ENCODE measurements at places on chromosomes 11 and 22. TPM values are rescaled to one million over a fixed set of nuclear protein-coding genes. Genes with fewer than 3 reads are reported as not detected.
A peak's percentile ranks its signal among the peaks of the same experiment; 100 is the strongest.

DNA sequence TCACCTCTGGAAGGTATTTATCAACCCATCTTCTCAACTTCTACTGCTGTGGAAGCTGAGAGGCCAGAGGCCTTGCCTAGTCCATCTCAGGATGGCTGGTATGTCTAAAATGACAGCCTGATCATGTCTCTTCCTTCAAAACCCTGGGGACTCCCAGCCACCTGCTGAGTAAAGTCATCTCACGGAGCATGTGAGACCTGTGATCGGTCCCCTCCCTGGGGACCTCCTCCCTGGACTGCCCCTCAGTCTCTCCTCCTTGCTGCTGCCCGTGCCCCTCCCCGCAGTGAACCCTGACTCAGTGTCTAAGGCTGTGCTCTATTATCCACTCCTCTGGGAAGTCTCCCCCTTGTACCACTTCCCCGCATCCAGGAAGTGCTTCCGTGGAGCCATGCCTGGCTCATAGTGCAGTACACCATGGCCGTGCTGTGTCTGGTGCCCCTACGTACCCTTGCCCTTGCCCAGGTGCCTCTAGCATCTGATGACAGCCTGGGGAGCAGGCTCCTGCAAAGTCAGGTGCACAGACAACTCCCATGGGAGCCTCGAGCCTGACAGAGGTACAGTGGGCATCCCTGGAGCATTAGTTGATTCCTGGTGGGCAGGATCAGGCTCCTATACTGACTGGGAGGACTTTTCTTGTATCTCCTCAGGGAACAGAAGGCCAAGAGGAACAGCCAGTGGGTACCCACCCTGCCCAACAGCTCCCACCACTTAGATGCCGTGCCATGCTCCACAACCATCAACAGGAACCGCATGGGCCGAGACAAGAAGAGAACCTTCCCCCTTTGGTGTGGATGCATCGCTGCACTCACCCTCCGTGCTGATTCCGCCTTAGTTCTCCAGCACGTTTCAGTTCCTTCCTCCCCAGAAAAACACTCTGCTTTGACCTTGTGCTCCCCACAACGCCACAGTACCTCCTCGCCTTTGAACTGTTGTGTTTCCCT, 13.8 kb downstream of the SMARCB1 start:
- no peak for DNase-seq

The PKDREJ gene
- not detected for total RNA-seq

The TMEM151A gene
- 0.26 TPM for total RNA-seq

The SLCO2B1 gene
- total RNA-seq: not detected

DNA sequence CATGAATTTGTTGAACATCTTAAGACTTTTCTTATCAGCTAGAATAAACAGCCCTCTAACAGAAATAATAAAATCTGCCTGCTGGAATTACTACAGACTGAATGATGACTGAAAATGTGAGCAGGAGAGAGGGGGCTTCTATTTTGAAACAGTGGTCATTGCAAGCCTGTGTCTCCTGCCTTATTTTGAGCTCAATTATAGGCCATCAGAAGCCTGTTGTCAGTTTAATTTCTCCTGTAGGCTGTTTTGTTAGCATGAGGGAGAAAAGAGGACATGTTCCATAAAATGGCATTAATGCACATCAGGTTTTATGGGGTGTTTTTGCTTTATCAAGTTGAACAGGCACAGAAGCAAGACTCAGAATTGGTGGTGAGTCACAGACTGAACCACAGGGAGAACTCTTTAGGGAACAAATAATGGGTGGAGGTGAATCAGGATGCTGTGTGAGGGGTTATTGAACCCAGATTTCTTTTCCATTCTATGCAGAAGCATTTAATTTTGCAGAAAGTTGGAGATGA, 129.1 kb downstream of the PARVA start:
- DNase-seq: peak; percentile 25

GRCh38 chr11:76844511-76844910, 16.2 kb upstream of the ACER3 start:
- DNase-seq: no peak

DNA sequence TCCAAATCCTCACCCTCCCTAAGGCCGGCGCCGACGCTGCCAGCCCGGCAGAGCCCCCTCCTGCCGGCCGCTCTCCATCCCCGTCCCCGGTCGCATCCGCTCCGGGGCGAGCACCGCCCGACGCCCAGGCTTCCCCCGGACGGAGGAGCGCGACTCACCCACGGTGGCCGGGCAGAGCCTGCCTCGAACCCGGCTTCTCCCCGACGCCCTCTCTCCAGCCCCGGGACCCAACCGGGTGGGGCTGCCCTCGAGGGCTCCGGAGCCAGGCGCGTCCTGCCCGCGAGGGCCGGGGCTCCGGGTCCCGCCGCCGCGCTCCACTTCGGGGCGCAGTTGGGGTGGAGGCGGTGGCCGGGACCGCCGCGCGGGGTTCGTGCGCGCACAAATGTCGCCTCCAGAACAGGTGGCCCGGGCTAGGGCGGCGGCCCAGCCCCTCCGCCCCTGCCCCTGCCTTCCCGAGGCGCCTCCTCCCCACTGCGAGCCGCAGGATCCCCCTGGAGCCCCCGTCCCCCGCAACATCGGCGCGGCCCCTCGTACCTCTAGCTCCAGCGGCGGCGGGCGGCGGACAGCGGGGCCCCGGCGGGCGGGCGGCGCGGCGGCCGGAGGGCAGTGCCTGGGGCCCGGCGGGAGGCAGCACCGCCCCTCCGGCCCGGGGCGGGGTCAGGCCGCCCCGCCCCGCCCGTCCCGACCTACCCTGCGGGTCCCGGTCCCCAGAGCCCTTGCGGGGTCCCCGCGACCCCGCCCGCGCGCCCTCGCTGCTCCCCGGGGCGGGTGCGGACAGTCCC, at the start of gene A4GALT:
A4GALT (minus strand) TSS at position 608 of the 782 bp plus-strand sequence. CDS start 26,919 bp downstream, outside the sequence.
- no peak for DNase-seq

DNA sequence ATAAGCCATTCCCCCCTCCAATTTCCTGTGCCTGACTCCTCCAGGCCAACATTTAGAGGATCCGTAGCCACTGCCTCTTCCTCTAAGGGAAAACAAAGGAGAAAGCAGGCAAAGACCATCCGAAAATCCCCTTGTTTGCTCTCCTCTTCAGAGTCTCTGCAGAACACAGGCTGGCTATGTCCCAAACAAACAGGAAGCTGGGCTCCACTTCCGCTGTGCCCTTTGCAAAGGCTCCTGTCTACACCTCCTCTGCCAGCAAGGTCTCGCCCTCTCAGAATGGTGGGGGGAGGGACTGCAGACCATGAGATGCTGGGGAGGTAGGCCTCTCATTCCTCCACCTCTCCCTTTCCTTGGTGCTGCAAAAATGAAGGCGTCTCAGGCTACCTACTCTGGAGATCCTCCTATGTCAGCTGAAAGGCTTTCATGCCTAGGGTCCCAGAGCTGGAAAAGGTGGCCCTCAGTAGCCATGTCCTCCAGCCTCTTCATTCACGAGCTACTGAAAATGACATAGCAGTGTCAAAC, 596.2 kb downstream of the BUD13 start:
- no peak for DNase-seq

- peak; percentile 77 for DNase-seq
These were observed 5.8 kb upstream of the SLC43A3 start for GRCh38 chr11:57432714-57433163.

The NRGN gene
- total RNA-seq: not detected

GRCh38 chr11:44709966-44710365, 16.8 kb upstream of the TSPAN18 start:
- DNase-seq: no peak

DNA sequence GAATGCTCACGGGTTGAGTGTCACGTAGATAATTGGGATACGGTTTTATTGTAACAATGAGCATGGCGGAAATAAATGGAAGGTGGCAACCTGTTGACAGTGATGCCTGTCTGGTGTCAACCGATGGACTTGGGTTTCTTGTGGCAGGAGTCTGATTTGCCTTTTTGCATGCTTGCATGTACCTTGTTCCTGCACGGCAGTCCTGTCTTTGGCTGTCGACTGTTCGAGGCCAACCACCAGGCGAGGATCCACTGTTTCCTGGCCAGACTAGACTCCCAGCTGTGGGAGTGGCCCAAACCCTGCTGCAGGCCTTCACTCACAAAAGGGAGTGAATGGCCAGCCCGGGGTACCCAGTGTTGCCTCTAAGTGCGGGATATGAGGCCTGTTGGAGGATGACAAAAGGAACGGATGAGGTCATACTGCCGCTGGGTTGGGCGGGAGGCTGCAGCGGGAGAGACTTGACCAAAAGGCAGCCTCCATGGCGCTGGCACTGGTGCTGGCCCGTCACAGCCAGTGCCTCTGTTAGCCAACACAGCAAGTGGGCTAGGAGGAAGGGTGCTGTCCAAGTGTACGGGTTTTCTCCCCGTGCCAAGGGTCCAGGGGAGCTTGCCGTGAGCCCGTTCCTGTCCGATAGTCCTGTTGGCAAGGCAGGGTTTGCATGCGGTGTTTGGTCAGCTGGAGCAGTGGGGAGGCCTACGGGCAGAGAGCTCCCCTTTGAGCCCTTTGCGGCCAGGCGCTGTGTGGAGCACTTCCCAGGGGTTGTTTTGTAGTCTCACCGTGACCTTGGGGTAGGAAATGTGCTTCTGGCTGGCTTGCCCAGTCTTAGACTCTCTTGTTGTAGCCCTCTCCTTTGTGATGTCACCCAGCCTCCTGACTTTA, 974 bp downstream of the DGCR8 start:
- DNase-seq: peak; percentile 64

The INPP5J gene
- total RNA-seq: 0.50 TPM

DNA sequence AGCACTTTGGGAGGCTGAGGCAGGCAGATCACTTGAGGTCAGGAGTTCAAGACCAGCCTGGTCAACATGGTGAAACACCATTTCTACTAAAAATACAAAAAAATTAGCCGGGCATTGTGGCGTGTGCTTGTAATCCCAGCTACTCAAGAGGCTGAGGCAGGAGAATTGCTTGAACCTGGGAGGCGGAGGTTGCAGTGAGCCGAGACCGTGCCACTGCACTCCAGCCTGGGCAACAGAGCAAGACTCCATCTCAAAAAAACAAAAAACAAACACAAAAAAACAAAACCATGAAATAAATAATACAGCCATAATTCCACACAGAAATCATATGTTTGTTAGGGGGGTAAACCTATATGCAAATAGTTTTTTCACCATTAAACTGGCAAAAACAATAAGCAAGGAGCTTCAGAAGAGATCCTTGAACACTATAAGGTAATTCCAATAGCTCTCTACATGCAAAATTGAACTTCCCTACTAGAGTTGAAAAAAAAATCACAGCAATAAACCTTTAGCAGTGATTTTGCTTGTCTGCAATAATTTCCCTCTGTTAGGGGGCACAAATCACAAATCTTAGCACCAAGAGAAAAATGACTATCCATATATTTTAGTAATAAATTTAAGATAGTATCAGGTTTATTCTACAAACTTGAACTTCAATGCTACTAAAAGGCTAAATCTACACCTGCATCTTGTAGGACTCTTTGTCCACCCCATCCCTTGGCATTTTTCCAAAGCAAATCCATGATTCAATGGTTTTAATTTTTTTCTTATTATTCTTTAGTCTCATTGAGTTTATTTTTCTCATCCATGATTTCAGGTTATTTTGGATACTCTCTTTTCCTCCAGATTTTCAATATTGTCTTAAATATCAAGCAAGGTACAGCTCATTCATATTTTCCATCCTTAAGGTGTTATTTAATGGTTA, 3.9 kb downstream of the CSTF3 start:
- peak; percentile 33 for DNase-seq

DNA sequence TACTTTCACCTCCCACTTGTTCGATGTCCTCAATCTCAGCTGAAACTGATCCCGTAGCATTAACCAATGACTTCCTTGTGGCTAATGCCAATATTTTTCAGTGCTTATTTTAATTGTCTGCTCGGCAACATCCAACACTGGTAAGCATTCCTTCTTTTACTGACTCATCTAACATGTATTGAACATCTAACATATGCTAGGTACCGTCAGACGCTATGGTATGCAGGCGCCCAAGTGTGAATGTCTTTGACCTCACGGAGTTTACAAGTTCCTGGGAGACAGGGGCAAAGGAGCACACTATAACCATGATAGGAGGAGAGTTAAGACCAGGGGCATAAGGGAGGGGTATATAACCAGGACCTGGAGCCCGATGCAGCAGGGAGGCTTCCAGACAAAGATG, 1.7 kb downstream of the BRMS1 start:
- DNase-seq: no peak

The MAP6 gene
- 8.8 TPM for total RNA-seq

GRCh38 chr22:24128631-24129262, 52.5 kb upstream of the SUSD2 start:
- DNase-seq: no peak

The TTC38 gene
- total RNA-seq: 16.0 TPM

GRCh38 chr11:15412054-15412453, 297.3 kb downstream of the INSC start:
- DNase-seq: peak; percentile 1

DNA sequence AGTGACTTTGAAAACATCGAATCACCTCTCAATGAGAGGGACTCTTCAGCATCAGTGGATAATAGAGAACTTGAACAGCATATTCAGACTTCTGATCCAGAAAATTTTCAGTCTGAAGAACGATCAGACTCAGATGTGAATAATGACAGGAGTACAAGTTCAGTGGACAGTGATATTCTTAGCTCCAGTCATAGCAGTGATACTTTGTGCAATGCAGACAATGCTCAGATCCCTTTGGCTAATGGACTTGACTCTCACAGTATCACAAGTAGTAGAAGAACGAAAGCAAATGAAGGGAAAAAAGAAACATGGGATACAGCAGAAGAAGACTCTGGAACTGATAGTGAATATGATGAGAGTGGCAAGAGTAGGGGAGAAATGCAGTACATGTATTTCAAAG, 65.8 kb downstream of the DKK3 start:
- no peak for DNase-seq

DNA sequence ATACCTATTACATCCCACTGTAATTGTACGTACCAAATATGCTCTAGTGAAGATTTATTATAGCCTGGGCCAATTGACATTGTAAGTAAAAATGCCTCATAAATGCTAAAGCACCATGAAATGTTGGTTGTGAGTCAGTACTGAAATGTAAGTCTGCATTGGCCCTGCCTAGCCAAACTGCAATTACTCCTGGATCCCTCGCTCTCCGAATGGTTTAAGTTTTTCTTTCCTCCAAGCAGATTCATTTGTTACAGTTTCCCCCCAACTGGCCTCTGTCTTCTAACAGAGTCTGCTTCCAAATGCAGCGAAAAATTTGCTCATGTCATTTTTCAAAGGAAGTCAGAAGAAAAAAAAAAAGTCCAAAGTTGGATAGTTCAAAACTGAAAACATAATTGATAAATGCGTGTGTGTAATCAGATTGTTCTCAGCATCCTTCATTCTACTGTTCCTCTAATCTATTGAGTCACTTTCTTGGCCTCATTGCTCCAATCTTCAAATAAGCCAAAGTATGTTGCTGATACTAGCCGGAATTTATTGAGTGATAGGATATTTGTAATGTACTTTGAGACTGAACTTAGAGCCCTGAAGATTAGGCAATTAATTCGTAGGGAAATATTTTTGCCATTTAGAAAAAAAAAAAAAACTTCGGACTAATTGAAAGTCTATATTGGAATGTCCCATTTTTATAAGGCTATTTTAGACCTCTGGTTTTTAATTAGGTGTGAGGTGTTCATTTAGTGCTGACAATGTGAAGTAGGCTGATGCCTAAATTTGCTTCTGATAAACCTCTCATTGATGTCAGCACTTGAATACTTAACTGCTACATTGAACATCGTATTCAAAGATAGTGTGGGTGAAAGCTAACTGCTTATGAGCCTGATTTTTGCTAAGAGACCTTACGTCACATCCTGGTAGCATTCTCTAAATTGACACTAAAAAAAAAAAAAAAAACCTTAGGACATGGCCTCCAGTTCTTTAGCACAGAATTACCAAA, 93.4 kb downstream of the WT1 start:
- no peak for DNase-seq

The E2F8 gene
- 0.17 TPM for total RNA-seq

- no peak for DNase-seq
These were observed 15.9 kb downstream of the TSPAN18 start for GRCh38 chr11:44742508-44743246.

GRCh38 chr22:46150655-46151477, 540 bp downstream of the PPARA start:
- DNase-seq: peak; percentile 49

The CYP2R1 gene
- total RNA-seq: 15.3 TPM

Data from mammary epithelial cell (primary cell).